Fibroblast of skin of right biceps (primary cell): ENCODE measurements at places on chromosomes 5 and 9.

- DNase-seq = no peak
Measured at GRCh38 chr9:123929177-123929869, 603 bp downstream of the DENND1A start.

DNA sequence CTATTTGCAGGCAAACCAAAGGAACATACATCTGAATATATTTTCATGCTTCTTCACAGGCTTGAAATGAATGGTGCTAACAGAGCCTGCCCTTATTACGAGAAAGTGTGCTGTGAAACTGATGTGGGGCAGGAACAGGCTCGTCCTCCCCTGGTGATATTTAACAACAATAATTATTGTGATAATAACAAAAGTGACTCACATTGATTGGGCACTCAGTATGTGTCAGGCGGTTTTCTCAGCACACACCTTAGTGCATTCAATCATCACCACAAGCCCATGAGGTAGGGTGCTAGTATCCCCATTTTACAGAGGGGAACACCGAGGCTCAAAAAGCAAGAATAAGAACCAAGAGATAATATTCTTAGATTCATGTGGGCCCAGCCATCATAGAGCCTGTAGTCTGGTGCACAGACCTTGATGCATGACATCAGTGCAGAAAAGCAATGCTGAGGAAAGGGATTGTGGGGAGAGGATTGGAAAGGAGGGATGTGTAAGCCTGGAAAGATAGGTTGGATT is 18.1 kb upstream of the BOD1 start:
- no peak for DNase-seq

GRCh38 chr9:34500623-34501267 is 22.0 kb downstream of the ENHO start:
- DNase-seq = peak; percentile 36

DNA sequence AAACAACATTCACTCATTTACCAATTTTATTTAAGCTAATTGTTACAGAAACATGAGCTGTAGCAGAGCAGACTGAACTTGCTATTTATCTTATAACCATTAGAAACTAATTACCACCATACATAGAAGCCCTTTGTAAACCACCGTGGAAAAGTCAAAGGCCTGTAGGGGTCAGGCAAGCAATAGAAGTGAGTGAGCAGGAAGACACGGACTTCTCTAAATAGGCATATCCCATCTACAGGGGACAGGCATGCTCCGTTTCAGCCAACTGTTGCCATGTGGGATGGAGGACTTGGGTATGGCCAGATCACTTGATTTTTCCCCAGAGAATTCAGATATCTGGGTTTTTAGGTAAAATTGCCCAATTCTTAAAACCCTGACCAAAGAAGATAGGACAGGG is 44.8 kb downstream of the PRRC1 start:
- DNase-seq = peak; percentile 27

- no peak for DNase-seq
Measured at GRCh38 chr9:86230858-86231257, 28.6 kb downstream of the C9orf153 start.

DNA sequence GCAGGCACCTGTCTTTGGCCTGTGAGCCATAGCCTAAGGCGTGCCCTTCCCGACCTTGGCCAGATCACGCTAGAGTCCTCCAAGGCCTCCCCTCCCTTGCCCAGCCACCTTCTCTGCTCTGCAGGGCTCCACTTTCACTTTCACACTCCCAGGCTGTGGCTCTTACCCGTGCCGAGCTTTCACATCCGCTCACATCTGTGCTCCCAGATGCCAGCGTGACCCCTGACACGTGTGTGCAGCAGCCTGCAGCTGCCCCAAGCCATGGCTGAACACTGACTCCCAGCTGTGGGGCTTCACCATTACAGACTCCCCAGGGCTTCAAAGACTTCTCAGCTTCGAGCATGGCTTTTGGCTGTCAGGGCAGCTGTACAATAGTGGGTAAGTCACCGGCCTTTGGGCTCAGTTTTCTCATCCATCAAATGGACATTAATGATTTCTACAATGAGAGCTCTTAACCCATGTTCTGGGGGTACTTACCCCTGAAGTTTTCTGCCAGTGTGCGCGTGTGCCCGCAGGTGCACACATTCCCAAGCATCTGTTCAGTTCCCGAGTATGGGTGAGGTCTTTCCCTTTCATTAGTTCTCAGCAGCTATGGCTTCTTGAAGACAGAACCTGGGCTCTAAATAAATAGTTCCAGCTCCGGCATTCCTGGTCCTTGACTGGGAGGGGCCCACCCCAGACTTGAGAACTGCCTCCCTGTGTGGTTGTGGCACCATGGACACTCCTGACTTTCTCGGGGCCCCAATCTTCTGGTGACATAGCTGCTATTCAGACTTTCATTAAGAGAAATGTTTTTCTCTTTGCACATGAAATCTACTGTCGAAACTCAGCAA is 118.6 kb downstream of the RGS3 start:
- DNase-seq = peak; percentile 35

GRCh38 chr9:35603506-35603985 is 1.5 kb upstream of the TESK1 start:
- DNase-seq = peak; percentile 78

GRCh38 chr5:102539562-102539961 is 40.8 kb upstream of the SLCO6A1 start:
- peak; percentile 27 for DNase-seq

DNA sequence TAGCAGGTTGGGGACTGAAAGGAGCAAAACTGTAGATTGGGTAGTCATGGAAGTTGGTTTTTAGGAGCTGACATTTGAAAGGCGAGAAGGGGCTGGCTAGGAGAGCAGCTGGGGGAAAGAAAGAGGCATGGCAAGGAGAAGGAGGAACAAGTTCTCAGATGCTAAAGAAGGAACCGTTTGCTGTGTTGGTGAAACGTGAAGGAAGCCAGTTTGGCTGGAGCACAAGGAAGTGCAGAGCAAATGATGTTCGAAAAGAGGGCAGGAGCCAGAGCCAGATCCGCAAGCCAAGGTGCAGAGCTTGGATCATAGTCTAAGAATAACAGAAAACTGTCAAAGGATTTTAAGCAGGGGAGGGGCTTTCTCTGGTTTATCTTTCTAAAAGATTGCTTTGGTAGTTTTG is 276.6 kb downstream of the ASTN2 start:
- no peak for DNase-seq

DNA sequence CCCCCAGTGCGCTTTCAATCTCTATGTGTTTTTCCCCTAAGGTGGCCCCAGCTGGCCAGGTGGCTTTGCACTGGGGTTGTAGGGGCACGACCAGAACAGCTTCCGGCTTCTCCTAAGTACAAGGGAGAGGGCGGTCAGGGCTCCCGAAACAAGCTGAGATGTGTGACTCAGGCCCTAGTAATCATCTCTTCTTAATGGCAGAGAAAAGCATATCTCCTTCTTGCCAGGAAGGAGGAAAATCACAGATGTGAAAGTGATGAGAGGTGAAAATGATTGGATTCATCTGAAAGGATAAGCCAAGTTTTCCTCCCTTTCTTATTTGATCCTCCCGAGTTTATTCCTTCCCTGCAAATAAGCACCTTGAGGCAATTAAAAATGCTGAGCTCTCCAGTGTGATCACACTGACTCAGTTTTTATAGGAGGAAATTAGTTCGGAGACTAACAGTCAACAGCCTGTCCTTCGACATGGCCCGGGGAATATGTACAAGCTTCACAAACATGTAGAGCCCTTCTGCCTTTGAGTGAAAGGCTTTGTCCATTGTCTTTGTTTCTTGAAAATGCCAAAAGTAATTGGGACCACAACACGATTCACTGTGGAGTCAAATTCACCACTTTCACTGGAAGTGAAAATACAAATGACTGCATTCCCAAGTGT is 514.8 kb downstream of the PSAT1 start:
- peak; percentile 76 for DNase-seq

- DNase-seq = peak; percentile 57
Measured at GRCh38 chr5:96855031-96855872, 21.0 kb upstream of the ERAP2 start.

DNA sequence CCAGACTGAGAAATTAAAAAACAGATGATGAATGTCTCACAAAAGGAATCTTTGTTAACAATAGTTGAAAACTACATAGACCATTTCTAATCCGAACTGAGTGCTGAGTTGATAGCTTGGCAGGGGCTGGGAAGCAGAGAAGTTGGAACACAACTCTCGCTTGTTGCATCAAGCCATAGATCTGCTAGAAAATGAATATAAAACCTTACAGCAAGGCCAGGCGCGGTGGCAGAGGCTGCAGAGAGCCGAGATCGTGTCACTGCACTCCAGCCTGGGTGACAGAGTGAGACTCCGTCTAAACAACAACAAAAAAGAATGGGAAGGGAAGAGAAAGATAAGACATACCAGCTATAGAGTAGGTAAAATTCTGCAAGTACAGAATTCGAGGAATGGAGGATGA is 28.0 kb upstream of the SPZ1 start:
- no peak for DNase-seq

- DNase-seq = no peak
Measured at GRCh38 chr9:134773842-134774241, 106.8 kb upstream of the FCN2 start.

GRCh38 chr9:76658510-76659231 is 105.6 kb upstream of the PCA3 start:
- DNase-seq = peak; percentile 66

DNA sequence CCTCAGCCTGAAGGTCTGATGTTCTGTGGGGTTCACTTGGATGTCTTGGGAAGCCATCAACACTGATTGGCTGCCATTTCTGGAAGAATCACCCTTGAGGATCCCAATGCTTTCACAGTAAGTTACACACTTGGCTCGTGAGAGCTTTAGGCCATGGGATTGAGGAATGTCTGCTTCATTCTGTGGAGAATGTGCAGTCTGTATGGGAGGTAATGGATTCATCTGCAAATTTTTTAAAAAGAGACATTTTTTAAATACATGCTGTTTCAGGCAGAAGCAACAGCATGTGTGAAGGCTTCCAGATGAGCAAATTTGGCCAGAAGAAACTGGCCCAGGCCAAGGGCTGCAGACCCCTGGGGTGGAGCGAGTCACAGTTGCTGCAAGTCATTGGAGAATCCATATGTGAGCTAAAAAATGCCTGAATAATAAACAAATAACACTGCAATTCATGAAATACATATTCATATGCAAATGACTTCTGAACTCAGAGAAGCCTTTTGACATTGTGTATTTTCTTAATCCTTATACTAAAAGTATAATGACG is 146.3 kb upstream of the RASEF start:
- DNase-seq = no peak

DNA sequence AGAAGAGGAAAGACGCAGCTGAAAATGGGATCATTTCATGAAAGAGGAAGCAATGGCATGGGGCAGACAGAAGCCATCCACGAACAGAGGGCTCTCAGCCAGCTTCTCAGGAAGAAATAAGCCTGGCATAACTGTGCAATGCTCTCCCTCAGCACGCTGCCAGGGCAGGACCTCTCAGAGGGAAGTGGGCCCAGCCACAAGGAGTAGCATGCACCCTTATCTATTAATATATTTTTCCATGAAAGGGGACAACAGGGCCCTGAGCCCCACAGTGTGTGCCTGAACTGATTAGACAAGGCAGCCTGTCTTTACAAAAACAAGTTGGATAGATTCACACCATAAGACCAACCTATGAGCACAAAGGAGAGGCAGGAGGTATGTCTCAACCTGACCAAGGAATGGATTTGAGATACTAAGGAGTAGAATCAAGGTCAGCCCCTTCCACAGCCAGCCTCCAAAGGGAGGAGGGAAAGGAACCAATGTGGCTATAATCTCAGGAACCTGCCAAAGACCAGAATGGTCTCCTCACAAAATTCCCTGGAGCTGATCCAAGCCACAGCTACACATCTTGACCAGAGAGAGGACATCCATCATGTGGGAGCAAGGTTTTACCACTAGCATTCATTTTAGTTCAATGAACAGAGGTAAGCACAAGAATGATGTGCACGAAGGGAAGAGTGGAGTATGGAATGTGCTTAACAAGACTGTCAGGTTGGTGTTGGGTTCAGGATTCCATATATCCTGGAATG is 154.8 kb downstream of the SIL1 start:
- peak; percentile 41 for DNase-seq
